ENCODE measurements at places on chromosomes 6 and 20.

DNA sequence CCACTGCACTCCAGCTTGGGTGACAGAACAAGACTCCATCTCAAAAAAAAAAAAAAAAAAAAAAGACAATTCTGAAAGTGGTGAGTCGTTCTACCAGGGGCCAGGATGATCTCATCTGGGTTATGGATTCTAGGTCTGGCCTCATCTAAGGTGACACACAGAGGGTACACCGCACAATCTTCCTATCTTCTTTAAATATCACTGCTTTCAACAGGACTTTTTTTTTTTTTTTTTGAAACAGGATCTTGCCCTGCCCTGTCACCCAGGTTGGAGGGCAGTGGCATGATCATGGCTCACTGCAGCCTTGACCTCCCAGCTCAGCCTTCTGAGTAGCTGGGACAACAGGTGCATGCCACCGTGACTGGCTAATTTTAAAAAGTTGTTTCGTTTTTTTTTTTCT lies 67.7 kb downstream of the SLC16A10 start:
- no peak for DNase-seq

- no peak for DNase-seq
These were observed 164.1 kb downstream of the TAF4 start for GRCh38 chr20:61901392-61902220.

GRCh38 chr20:15854911-15855310 lies 718.3 kb downstream of the KIF16B start:
- DNase-seq, result no peak

GRCh38 chr6:163579111-163579879 lies 164.8 kb downstream of the QKI start:
- DNase-seq, result no peak

DNA sequence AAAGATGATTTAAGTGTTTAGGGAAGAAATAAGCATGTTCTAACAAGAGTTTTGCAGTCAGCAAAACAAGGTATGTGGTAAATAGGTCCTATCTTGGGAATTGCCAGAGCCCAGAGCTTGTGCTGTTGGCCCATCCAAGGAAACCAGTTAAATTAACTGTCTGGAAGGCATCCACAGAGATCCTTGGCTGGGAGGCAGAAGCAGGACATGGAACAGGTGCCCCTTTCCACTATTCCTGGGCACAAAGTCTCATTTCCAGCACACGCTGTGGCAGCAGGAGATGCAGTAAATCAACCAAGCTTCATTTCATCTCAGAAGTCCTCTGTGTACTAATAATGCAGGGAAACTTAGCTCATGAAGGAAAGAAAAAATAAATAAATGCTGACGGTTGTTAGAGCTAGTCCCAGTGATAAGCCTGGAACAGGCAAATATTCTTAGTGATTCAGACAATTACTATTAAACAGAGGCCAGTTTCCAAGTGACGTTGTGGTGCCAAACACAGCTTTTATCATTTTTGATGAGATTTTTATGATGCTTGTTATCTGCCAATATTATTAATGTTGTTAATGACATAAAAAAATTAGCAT lies 39.8 kb upstream of the SNAP25 start:
- DNase-seq, result no peak

- DNase-seq, result no peak
These were observed 5.6 kb downstream of the ARFRP1 start for GRCh38 chr20:63702036-63702665.

GRCh38 chr20:25050501-25051350 lies 7.2 kb downstream of the ACSS1 start:
- DNase-seq, result no peak

DNA sequence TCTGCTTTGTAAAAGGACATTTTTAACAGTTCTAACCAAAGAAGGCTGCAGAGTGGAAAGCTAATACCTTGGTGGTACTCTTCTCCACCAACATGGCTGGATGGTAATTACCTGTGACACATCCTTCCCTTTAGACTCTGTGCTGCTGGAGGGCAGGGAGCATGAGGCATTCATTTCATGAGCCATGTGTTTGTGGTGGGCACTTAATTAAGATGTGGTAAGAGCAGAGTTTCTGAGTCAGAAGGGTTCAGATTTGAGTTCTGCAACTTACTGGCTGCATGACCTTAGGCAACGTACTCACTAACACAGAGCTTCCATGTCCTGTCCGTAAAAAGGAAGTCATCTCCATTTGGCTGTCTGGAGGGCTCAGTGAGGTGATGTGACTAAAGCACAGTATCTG lies 9.1 kb upstream of the ZNF133 start:
- DNase-seq, result no peak

DNA sequence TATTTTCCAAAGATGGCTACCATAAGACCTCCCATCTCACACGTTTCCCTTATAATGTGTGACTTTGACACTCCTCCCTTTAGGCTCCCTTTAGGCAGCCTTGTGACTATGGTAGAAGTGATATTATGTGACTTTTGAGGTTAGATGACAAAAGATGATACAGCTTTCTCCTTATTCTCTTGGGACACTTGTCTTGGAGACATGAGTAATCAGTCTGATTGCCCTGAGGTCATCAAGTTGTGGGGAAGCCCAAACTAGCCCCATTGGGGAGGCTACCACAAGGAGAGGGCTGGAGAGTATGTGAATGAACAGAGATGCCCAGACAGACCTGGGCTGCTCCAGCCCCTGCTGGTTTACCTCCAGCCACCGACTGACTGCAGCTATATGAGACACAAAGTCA lies 10.6 kb upstream of the DLK2 start:
- no peak for DNase-seq

- DNase-seq, result no peak
These were observed 36.3 kb downstream of the CDH4 start for GRCh38 chr20:61288331-61288784.

GRCh38 chr20:20005342-20005741 lies 11.8 kb upstream of the NAA20 start:
- no peak for DNase-seq

DNA sequence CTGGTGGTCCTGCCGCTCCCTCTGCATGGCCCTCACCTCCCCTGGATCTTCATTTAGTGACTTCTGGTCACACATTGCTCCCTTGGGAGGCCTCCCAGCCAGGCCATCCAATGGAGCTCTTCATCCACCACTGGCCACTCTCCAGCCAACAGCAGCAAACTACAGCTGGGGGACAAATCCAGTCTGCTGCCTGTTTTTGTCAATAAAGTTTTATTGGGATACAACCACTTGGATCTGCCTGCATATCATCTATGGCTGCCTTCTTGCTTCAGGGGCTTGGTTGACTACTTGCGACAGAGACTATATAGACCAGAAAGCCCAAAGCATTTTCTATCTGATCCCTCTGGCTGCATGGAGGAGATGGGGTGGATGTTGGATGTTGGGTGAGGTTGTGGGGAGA lies 156.6 kb upstream of the SULF2 start:
- DNase-seq, result no peak

DNA sequence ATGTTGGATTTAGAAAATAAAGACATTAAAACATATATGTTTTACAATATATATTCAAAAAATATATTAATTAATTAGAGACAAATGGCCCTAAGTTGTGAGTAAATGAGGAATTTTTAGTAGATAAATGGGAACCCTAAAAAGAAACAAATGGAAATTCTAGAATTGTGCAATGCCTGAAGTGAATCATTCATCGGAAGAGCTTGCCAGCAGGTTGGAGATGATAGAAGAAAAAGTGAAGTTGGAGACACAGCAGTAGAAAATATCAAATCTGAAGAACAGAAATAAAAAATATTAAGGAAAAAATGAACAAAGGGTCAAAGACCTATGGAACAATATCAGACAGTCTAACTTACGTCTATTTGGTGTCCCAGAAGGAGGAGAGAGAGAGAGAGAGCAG lies 109.4 kb upstream of the NEDD9 start:
- no peak for DNase-seq

DNA sequence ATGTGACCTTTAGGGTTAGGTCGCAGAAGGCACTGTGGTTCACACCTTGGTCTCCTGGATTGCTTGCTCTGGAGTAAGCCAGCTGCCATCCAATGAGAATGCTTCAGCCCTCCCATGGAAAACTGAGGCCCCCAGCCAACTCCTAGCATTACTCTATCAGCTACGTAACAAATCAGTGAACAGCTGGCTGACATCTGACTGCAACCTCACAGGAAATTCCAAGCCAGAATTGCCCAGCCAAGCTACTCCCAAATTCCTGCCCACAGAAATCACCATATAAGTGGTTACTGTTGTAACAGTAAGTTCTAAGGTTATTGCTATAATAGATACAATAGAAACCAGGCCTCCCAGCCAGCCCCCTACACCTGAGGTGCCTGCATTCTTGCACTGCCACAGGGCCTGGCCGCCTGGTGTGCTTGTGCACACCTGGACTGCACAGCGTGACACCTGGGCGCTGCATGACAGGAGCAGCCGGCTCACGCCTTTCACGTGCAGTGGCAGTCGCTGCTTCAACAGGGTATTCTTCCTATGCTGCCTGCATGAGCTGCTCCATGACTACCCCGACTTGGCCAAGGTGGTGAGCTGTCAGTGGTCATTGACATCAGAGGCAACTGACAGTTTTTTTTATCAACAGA lies 429.7 kb upstream of the RUNX2 start:
- no peak for DNase-seq

DNA sequence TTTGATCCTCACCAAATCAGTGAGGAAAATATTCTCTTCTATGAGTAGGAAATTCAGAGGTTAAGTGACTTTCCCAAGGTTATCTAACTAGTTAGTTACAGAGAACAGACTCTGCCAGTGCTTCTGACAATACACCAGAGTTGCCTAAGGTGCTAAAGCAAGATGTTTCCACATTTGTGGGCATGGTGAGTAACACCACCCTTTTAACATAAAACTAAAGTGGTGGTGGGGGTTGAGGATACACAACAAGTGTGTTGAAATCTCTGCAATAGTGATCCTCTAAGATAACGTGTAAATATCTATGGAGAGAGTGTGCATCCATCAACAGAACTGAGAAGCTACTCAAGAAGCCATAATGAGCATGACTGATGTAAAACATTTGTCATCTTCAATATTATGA lies 11.7 kb downstream of the VNN2 start:
- DNase-seq, result no peak

- no peak for DNase-seq
These were observed 30.8 kb downstream of the NHSL1 start for GRCh38 chr6:138468320-138469015.

DNA sequence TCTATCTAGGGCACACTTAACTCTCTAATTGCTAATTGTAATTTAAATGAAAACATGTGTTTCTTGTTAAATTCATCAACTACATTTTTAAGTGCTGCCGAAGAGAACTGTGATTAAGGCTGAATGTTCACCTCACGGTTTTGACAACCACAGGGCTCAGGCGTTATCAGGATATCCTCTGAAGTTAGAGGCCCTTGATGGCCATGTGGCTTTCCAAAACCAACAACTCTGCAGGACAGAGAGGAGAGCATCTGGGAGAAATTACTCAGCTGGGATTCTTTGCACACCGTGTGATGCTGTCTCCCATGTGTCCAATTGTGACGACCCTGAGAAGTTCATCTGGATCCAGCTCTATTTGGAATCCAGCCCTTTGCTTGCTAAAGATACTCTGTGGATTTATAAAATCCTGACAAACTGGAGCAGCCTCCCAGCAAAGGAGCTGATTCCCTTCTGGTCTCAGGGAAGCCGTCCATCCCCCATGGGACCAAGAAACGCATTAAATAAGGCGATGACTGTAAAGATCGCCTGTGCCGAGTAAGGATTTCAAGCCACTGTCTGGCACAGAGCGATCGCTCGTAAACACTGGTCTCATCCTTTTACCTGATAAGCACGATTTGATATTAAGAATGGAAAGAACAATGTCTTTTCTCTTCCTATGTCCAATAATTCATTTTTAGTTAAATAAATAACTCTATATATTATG lies 401.1 kb downstream of the CD83 start:
- no peak for DNase-seq

- DNase-seq, result no peak
These were observed 149.1 kb upstream of the FAM83B start for GRCh38 chr6:54697424-54697823.

DNA sequence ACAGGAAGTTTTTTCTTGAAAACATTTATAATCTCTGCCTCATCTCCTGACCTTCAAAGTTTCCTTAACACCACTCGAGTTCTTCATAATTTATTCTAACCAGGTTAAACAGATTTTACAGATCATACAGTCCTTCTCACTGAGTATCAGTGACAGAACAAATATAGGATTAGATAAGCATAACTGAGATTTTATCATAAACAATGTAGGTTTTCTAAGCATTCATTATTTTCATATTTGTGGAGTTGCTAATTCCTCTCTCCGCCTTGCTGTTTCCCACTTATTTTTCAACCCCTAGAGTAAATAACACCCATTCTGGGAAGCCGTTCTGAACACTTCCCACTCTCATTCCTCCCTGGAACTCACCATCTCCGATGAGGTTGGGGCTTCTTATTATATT lies 229.9 kb downstream of the HACE1 start:
- DNase-seq, result no peak

- DNase-seq, result no peak
These were observed 5.1 kb downstream of the DIDO1 start for GRCh38 chr20:62921119-62921687.

- DNase-seq, result no peak
These were observed 37.1 kb downstream of the SLC17A1 start for GRCh38 chr6:25794784-25795183.

DNA sequence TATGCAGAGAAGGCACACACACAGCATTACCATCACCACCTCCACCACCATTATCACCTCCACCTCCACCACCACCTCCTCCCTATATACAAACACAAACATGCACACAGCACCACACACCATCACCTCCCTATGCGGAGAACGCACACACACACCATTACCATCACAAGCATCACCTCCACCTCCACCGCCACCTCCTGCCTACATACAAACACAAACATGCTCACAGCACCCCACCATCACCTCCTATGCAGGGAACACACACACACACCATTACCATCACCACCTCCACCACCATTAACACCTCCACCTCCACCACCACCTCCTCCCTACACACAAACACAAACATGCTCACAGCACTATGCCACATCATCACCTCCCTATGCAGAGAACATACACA lies 236.5 kb upstream of the AFDN start:
- DNase-seq, result no peak

DNA sequence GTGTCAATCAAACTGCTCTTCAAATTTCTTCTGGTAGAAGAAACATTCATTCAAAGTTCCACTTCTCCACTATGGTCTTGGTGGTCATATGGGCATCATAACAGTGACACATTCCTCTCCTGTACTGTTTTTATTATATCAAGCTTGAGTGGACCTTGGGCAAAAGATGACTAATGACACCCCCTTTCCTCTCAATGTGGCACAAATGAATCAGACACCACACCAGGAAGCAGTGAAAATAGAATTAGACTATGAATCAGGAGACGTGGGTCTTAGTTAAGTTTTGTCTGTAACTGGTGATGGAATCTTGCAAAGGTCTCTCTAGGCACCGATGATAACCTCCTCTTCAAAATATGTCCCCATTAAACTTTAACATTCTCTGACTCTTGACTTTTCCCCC lies 9.0 kb upstream of the NRSN1 start:
- no peak for DNase-seq

Data from stimulated activated CD8-positive, alpha-beta memory T cell treated with anti-CD3 and anti-CD28 coated beads, Interleukin-4, amount 100 ng/mL, for 4 hours (primary cell).